ENCODE measurements at places on chromosomes 11 and 22.
A peak's percentile ranks its signal among the peaks of the same experiment; 100 is the strongest.

DNA sequence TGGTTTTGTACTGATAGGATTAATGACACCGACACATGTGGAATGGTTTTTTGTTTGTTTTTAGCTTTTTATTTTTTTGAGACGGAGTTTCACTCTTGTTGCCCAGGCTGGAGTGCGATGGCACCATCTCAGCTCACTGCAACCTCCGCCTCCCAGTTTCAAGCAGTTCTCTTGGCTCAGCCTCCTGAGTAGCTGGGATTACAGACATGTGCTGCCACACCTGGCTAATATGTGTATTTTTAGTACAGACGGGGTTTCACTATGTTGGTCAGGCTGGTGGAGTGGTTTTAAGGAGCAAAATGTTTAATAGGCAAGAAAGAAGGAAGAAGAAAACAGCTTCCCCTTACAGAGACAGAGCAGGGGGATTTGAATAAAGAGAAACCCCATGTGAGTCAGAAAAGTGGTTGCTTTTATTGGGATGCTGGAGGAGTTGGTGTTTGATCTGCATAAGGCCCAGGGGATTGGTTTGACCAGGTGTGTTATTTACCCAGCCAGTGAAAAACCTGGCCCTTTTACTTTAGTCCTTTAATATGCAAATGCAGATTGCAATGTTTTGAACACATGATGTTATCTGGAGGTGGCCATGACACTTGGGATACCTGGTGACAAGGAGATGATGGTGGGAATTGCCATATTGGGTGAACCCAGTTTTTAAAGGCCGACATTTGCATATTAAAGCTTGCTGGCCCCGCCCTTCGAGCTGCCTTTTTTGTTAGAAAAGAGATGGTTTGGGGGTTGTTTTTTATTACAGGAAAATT is 24.3 kb downstream of the SUSD2 start:
- DNase-seq: no peak

GRCh38 chr11:1623716-1624115 is 1.8 kb upstream of the KRTAP5-4 start:
- no peak for DNase-seq

DNA sequence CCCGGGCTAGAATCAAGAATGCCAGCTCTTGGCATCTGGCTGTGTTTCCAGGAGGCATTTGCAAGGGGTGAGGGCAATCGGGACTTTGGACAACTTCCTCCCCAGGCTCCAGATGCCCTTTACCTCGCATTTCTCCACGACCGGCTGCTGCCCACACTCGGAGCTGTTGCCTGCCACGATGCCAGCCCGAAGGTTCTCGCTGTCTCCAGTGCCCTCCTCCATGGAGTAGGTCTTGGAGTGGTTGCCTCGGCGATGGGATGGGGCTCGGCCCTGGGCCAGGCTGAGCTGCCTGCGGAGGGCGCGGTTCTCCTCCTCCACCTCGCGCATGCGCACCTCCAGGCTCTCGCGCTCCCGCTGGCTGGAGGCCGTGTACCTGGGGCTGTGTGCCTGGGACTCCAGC is 270.0 kb downstream of the LARGE1 start:
- no peak for DNase-seq

DNA sequence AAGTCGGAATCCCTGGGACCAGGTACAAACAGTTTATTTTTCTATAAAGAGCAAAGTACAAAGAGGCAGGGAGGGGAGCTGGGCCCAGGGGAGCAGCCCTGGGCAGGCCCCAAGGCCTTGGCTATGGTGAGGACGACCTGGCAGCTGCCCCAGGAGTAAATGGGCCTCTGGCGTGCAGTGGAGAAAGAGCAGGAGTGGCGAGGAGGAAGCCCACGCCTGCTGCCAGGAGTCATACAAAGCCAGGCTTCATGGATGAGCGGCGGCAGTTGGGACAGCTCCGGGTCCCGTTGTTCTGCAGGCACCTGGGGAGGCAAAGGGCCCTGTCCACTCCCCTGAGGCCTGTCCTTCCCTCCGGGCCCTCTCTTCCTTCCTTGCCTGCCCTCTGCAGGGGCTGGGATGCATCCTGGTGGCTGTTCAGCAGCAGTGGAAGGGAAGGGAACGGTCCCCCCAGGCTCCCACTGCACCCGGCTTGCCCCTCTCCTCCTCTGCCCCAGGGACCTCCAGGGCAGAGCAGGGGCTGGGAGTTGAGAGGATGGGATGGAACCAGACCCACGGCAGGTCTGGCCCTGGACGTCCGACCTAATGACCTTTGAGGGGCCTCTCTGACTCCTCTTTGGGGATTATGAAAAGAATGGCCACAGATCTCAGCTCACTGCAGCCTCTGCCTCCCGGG is 11.1 kb downstream of the RAPSN start:
- DNase-seq: no peak

DNA sequence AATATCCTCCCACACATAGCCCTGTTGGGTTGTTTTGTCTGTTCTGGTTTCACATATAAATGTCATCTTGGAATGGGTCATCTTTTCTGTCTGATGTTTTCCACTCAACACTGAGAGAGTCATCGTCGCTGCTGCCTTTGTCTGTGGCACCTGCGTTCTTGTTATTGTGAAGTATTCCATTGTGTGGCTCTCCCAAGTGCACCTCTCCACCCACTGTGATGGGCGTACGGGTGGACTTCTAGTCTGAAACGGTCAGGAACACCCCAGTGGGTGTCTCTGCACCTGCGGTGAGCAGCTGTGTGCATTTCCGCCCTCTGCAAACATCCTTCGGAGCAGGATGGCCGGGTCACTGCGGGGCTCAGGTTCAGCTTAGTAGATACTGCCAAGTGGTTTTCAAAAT is 34.5 kb upstream of the RTL6 start:
- no peak for DNase-seq

- DNase-seq: no peak
Observed at GRCh38 chr11:123313262-123313661, 116.8 kb upstream of the GRAMD1B start.

- DNase-seq: no peak
Observed at GRCh38 chr11:10891151-10891720, 33.4 kb upstream of the ZBED5 start.

DNA sequence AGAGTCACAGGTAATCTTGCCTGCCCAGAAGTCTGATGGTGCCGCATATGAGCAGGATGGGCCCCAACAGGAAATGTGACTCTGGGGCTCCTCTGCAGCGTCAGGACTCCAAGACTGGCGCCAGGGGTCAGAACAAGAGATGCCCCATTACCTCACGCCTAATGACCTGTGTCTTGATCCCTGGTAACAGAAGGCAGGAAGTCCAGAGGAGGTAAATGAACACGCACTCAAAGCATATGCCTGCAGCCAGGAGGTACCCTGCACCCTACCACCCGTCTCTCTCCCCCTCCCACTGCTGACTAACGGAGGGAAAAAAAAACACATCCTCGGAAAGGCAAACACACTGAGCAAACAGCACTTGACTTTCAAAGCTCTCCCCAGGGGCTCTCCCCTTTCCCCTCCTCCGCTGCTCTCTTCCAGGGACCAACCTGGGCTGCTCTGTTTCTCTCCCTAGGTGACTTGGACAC is 37.3 kb downstream of the ABCC8 start:
- no peak for DNase-seq

GRCh38 chr11:134200688-134201087 is 23.1 kb downstream of the NCAPD3 start:
- DNase-seq: no peak

DNA sequence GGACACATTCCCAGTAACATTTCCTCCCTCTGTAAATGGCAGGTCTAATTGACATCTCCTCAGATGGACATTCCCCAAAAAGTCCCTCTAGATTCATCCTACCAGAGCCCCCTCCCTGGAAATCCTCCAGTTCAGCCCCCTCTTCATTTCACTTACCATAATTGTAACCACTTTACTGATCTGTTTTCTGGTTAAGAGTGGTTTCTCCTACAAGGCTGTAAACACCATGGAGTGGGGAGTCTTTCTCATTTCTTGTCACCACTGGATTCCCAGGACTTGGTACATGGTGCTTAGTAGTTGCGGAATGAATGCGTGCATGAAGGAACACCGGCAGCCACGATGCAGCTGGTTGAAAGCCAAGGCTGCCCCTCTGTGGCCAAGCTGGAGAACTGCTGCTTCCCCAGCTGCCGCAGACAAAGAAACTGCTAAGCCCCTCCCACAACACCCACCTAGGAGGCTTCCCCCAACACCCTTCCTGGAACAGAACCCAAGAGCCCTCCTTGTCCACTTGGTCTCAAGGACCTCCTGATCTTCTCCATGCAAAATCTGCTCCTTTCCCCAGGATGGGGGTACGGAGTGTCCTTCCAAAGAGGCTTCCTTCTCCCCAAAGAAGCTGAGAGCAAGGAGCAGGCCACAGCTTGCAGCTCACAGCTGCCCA is 18.6 kb upstream of the SCARF2 start:
- DNase-seq: peak; percentile 67

- no peak for DNase-seq
Observed at GRCh38 chr22:36831206-36831605, 14.4 kb upstream of the PVALB start.

DNA sequence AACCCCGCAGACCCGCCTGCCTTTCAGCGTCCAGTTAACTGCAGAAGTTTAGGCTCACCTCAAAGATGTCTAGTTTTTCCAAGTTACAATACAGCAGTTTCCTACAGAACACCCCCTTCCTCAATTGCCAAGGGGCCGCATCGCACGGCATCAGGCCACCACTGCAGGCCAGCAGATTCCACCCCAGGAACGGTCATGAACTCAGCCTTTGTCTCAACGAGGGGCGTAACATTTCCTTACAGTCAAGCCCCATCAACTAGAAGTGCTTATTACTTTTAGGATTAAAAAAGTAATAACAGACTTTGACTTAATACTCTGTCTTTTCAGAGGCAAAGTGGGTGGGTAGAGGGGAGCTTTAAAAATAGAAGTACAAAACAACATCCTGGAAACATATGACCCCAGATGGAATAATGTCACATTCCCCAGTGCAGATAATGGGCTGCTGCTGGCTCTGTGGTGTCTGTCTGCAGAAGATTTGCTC is 36.3 kb downstream of the PPP2R1B start:
- DNase-seq: no peak

DNA sequence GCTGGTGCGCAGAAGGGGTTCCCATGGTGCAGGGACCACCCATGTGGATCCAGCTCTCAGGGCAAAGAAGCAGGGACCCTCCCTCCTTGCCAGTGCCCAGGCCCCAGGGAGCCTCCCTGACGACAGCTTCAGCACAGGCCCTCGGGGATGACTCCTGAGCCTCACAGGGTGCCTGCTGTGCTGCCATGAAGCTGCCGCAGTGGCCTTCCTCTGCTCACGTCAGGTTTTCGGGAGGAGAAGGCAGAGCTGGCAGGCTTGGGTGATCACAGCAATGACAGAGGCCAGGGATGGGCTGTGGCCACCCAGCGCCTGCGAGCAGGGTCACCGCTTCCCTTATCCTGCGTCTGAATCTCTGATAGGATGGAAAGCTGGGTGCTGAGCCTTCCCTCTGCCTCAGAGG is 276.2 kb downstream of the BRD1 start:
- DNase-seq: no peak

DNA sequence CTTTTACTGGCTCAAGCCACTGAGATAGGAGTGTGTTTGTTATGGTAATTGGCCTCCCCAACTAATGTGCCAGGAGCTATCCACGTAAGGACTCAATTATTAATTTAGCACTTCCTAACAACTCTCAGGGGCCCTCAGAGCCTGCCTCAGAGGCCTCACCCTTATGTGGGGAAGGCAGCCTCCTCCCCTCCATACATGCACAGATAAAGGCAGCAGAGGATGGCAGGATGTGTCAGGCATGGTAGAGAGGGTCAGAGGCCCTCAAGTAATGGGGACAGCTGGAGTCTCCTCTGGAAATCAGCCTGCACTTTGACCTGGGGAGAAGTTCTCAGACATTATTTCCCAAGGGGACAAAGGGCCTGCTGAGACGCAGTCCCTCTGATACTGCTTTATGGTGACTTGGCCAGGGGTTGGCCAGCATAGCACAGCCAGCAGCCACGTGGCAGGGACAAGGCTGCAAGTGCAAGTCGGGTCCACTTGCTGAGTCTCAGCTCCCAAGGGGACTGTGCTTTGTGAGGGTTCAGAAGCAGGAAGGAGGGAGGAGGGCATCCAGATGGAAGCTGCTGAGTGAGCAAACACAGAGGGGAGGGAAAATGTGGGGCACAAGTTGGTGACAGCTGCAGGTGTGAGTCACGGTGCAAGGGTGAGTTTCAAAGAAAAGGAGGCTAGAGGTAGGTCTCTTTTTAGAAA is 17.0 kb downstream of the MOGAT2 start:
- no peak for DNase-seq

DNA sequence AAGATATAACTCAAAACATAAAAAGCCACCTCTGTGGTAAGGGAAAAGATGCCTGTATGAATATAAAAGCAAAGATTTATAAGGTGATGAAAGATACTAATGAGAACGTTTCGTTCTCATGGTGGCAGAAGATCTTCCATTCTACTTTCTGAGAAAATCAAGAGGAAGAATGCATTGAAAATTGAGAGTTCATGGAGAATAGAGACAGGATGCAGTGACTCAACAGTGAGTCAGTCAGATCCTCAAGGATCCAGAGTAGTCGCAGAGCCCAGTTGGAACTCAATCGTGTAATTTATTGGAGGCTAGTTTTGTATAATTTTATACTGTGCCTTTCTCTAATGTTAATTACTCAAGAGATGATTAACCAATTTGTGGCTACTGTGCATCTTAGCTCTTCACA is 73.3 kb downstream of the ENTHD1 start:
- DNase-seq: no peak

DNA sequence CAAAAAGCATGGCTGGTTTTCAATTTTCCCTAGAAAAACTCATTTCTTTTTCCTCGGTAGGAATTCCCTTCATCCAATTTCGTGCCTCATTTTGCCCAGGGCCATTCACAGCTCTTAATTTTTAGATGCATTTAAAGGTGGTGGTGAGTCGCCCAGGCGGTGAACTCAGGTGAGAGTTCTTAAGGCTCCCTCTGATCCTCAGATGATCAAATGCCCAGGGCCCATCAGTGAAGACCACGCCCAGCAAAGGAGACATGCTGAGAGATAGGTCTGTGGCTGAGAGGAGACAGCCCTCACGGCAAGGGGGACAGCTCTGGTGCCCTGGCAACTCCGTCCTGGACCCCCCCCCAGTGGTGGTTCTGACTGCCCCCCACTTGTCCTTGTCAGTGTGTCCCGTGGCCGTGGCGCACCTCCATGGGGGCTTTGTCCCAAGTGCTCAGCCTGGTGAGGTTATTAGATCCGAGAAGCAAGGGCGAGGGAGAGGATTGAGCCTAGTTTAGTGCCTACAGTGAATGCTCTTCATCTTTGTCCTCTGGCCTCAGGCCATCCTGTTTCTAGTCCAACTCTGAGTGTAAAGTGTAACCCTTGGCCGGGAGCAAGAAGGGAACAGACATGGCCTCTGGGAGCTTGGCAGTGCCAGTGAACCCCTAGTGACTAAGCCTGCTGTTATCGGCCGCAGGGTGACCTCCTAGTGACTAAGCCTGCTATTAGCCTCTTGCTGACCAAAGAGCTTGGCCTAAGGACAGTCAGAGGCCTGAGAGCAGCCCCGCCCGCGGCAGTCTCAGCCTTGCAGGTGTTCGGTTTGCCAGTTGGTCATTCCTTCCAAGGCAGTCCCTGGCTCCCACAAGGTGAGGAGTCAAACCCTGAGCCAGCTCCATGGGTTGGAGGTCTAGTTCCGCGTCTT is 83.5 kb downstream of the CTTN start:
- no peak for DNase-seq
